ENCODE measurements at places on chromosomes 12 and 14.

GRCh38 chr14:75561013-75561432, 17.4 kb upstream of the FLVCR2 start:
- no peak for DNase-seq

- peak; percentile 57 for DNase-seq
Measured at GRCh38 chr12:93571365-93571924, 1.0 kb upstream of the SOCS2 start.

DNA sequence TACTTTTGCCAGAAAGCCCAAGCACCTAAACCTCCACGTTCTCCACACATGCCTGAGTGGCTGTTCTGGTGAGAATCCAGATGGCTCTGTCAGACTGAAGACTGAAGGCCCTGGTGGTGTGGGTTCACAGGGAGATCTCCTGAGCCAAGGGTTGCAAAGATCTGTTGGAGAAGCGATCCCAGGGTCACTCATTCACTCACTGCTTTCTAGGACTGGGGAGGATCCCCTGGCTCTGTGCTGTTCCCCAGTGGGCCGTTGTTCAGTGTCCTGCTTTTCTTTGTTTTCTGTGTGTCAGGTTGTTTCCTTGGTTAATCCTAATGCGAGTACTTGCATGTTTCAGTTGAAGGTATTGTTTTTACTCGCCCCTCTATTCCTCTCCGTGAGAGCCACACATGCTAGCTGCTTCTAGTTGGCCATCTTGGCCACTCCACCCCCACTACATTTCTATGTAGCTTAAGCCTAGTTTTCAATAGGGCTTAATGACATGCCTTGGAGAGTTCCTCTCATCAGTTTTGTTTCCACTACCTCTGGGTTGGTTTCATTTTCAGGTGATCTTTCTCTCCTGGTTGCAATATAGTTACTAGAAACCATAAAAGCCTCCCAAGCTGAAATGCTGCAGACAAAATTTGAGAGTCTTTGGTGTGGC, 144.5 kb upstream of the SLC38A2 start:
- DNase-seq: no peak

DNA sequence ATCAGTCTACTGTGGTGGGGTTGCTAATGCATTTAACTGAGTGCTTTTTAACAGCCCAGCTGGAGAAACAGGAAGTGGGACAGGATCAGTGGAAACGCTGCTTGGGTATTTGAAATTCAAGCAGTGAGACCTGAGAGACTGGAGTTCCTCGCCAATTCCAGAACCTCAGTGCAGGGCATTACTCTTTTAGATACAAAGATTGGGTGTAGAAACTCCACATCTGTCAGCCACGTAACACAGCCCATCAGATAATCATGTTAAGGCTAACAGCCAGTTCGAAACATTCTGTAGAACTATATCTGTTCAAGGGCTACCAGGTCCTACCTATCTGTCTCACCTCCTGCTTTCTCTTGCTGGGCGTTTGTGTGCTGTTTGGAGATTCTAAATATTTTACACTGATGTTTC, 45.5 kb downstream of the RAD52 start:
- no peak for DNase-seq

GRCh38 chr12:105502426-105502930, 172.0 kb downstream of the C12orf75 start:
- DNase-seq: no peak

DNA sequence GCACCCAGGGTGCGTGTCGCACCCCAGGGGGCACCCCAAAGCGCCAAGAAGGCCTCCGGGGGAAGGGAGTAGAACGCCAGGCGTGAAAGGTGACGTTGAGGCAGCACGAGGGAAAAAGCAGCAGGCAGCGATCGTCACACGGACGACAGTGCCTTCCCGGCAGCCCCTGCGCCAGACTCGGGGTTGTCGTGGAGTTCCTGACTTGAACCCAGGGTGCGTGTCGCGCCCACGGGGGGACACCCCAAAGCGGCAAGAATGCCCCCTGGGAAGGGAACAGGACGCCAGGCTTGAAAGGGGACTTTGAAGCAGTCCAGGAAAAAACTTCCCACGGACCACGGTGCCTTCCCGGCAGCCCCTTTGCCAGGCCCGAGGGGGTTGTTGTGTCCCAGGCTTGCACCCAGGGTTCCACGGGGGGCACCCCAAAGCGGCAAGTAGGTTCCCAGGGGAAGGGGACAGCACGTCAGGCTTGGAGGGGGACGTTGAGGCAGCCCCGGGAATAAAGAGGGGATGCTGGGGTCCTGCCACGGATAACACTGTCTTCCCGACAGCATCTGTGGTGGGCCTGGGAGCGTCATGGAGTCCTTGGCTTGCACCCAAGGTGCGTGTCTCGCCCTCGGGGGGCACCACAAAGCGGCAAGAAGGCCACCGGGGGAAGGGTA, 159.2 kb upstream of the ALG10B start:
- DNase-seq: no peak

DNA sequence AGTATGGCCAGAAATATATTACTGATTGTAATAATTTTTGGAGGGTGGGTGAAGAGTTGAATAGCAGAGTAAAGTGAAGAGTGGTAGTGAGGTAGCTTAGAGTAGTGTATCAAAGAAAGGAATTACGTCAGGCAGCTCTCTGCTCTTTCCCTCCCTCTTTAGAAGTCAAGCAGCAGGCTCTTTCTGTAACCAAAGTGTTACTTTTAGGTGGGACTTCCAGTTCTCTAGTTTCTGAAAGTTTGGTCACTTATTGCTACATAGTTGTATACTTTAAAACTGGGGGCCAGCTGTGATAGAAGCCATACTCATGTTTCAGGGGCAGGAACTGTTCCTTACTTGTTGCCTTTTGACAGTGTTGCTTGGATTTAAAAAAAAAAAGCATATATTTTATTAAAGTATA, 30.6 kb downstream of the ATF7IP start:
- no peak for DNase-seq

DNA sequence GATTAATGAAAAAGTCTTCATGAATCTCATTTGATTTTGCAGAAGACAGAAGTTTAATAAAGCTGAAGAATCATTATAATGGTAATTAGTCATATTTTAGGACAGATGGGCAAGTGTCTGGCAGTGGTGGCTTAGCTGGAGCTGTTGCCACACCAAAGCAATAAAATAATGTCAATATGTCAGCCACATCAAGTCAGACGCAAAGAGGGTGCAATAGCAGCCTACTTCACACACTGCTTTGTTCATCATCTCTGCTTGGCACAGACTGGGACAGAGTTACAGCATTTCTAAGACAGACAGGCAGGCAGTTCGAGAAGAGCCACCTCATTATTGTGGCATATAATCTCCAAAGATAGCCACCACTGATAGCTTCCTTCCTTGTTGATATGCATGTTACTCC, 16.9 kb upstream of the KRR1 start:
- DNase-seq: no peak

GRCh38 chr14:95514131-95515079, 2.0 kb downstream of the SYNE3 start:
- DNase-seq: no peak

DNA sequence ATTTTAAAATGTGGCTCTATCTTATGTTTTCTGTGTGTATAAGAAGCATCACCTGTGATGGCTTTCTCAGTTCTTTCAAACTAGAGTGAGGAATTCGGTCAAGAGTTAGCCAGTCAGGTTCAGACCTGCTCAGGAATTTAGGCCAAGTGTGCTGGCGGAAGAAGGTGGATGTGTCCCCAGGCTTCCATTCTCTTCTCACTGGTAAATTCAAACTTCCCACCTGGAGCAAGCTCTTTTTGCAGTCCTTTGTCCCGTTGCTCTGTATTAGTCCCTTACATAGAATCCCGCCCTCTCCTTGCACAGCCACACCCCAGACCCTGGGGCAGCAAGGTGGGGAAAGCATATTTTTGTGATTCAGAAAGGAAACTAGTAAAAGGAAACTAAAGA, 124.7 kb upstream of the PWP1 start:
- DNase-seq: no peak

- no peak for DNase-seq
Measured at GRCh38 chr14:52873065-52873464, 77.8 kb downstream of the FERMT2 start.

DNA sequence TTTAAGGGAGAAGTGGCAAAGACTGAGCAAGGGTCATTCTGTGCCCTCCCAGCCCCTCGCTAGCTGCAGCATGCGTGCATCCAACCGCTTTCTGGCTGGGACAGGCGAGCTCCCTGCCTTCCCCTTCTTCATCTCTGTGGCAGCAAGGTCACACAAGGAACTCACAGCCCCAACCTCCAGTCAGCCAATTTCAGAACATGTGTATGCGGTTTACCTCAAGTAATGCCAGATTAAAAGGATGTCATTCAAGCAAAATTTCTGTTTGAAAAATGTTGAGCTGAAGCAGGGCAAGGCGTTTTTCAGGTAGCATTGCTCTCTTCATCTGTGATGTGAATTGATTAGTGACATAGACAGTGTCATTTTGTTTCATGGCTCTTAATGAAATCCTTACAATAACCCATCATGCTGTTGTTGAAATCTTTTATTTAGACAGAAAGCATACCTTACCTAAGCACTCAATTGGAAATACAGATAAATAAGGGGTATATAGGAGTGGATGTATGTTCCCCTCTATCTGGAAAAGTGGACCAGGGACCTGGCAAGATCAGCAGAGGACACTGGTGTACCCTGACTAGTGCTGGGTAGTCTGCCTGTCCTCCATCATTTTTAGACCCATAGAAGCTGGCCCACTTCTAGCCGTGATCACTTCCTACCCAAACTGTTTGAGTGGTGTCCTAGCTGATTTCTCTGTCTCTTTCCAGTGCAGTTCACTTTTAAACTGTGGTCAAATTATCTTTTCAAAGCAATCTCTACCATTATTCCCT, 82.8 kb upstream of the NEDD1 start:
- DNase-seq: no peak

- DNase-seq: no peak
Measured at GRCh38 chr14:56182410-56182809, 64.2 kb downstream of the PELI2 start.

GRCh38 chr12:119512772-119513497, 80.6 kb upstream of the TMEM233 start:
- DNase-seq: no peak

GRCh38 chr12:85076688-85077430, 40.7 kb downstream of the LRRIQ1 start:
- no peak for DNase-seq

- DNase-seq: no peak
Measured at GRCh38 chr12:108765289-108765764, 34.0 kb upstream of the CORO1C start.

GRCh38 chr12:46109343-46110222, 119.2 kb upstream of the SCAF11 start:
- DNase-seq: no peak

GRCh38 chr12:127013197-127013596, 1253.8 kb upstream of the TMEM132C start:
- DNase-seq: no peak

DNA sequence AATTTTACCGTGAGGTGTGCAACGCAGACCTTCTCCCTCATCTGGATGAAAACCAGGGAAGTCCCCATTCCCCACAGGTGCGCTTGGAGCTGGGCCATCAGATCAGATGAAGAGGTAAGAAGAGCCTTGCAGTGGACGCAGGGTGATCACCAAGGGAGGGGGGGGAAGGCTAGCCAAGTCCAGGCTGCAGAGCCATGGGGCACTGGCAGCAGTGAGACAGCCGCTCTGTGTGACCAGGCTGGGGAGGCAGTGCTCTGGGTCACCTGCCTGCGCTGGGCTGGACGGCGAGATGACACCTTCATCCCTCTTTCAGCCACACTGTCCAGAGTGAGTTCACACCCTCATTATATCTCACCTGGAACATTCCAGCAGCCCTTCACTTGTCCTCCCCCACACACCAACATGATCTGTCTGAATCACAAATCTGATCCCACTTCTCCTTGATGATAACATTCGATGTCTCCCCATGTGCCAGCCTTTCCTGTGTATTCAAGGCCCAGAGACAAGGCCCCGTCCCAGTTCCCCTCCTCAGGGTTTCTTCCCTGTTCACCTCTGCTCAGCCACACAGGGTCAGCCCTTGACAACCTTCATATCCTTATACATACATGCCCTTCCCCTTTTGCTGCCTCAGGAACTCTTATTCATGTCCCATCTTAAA, 65.9 kb upstream of the VASH1 start:
- DNase-seq: no peak

GRCh38 chr12:48943221-48943620, 14.1 kb downstream of the ARF3 start:
- DNase-seq: no peak

DNA sequence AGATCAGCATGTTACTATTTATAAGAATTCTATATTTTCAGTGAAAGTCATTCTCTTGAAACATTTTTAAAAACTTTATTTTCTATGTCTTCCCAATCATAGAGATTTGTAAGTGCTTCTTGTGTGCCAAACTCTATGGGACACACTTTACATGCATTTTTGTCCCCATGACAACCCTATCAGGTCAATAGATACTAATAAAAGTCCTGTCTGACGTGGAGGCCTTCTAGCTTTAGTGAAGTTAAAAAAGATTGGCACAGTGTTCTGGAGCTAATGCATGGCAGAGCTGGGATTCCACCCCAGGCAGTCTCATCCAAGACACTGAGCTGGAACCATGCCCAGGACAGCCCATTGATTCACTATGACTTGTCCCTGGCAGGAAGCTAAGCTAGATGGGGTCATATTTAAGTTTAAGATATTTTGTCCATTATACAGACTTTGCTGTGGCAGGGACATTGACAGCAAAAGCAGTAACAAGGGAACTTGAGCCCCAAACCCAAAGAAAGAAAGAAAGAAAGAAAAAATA, 28.1 kb downstream of the TTC6 start:
- no peak for DNase-seq

- no peak for DNase-seq
Measured at GRCh38 chr12:32618115-32618514, 61.0 kb upstream of the DNM1L start.

GRCh38 chr14:98242903-98243302, 1029.1 kb downstream of the BCL11B start:
- DNase-seq: no peak

DNA sequence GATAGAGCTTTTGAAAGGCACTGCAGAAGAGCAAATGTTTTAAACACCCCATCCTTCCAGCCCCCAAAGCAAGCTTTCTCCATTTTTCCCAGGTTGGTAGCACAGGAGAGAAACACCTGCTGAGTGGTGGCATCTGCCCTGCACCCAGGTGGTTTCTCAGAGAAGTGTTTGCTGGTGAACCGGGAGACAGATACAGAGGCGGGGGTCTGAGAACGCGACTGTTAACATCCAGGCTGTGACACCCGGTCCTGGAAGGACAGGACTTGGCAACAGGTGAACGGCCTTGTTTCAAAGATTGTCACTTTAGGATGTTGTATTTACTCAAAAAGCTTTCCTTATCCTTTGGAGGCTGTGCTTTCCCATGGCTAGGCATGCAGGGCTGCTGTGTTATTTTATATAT, 18.5 kb downstream of the MMAB start:
- DNase-seq: no peak

- DNase-seq: no peak
Measured at GRCh38 chr12:117318591-117318990, 42.8 kb downstream of the NOS1 start.
